Body of pancreas (tissue), 4 donors: ENCODE measurements at places on chromosomes 7 and 10. TPM values are rescaled to one million over a fixed set of nuclear protein-coding genes. Genes with fewer than 3 reads are reported as not detected.

Gene ANK3
- total RNA-seq = 113 TPM

DNA sequence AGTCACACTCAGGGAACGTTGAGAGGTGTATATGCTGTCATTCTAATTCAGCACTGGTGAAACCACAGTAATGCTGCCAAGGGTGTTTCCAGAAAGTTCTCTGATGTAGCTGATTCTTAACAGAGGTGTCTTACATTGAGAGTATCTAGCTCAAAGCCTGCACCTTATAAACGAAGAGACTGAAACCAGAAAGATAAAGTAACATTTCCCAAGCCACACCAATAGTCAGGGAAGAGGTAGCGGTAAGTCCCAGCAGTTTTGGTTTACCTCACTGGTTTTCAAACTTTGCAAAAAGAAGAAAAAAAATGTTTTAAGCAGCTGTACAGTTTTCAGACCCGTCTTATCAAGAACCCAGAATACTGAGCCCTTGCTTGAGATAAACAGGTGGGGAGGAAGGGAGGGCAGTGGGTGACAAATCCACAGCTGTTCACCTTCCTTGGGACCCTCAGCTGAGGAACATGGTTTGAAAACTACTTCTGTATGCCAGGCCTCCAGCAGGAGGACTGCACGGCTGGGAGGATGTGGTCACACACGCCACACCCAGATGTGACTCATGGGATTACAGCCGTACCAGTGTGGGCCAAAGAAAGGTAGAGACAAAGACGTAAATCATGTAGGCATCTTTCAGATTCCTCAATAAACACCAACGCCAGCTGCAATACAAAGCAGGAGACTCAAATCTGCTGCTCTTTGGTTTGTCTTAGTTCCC, 63.9 kb upstream of the GSDME start:
- no peaks in the 10 kb centered on the region for H3K27me3 ChIP-seq
- H3K36me3 ChIP-seq = no peaks in the 10 kb centered on the region
- H3K4me1 ChIP-seq = peaks cover 26% of the 10 kb centered on the region

- no peak for DNase-seq
- no peak overlapping the region for H3K27ac ChIP-seq
- H3K27me3 ChIP-seq = no peaks in the 10 kb centered on the region
- H3K36me3 ChIP-seq = no peaks in the 10 kb centered on the region
- H3K4me1 ChIP-seq = no peaks in the 10 kb centered on the region
Observed at GRCh38 chr7:29641651-29642050, 78.0 kb downstream of the PRR15 start.

DNA sequence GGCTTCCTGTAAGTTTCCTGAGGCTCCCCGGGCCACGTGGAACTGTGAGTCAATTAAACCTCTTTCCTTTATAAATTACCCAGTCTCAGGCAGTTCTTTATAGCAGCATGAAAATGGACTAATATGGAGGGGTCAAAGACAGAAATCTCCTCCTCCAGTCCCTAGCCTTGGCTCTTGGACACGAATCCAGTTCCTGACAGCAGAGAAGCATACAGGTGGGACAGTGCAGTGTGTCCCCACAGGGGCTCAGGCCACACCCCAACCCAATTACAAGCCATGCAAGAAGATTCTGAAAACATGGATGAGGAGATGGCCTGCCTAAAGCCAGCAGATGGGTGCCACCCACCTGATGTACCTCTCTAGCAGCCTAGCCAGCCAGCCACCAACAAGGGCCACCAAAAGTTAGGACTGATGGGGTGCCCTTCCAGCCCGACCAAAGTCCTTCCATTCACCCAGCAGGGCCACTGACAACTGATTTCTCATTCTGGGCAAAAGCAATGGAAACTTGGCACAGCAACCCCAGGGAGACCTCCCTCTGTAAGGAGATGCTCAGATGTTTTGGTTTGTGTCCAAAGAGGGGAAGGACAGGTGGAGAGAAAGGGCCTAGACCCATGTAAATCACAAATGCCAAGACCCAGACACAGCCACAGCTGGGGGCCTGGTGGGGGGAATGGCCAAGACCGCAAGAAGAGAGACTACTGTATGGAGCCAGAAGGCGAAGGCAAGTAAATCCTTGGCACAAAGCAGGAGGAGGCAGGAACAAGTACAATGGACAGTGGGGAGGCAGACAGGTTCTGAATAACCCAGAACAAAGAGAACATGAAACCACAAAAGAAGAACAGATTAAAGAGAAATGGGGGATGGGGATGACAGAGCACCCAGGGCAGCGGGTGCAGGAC, 13.6 kb downstream of the GPRIN2 start:
- no peak overlapping the region for H3K27ac ChIP-seq
- no peaks in the 10 kb centered on the region for H3K36me3 ChIP-seq
- no peaks in the 10 kb centered on the region for H3K27me3 ChIP-seq
- DNase-seq = peak; percentile 11

DNA sequence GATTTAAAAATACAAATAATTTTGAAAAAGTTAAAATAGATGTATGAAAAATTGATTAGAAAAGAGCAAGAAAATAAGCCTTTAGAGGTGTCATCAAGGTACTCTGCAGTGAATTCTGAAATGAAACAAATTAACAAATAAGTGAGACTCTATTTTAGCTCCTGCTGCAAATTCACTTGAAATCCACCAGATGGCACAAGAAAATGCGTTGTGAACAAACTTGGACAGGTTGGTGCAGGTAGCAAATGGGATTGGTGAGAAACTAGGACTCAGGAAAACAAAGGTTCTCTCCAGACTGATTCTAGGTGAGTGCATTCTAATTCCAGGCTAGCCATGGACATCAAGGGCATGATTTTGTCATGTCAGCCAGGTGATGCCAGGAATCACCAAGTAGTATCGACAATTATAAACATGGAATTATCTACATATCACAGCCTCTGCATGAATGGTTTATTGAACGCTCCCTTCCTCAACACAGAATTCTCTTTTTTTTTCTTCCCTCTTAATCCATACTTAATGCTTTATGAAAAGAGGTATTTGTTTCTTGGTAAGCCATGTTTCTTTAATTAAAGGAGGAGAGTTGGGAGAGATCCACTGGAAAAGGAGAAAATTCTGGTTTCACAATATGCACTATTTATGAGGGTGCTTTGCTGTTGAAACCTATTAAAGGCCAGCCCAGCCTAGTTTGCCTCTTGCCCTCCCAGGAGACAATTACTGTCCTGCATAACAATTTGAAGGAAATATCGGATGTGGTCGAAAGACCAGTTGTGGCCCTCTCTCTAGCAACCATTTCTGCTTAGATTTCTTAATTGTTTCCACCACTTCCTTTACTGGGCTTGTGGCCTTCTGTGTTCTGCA, 118.1 kb downstream of the ZNF365 start:
- no peak overlapping the region for H3K27ac ChIP-seq
- no peaks in the 10 kb centered on the region for H3K27me3 ChIP-seq
- no peaks in the 10 kb centered on the region for H3K36me3 ChIP-seq
- H3K4me1 ChIP-seq = no peaks in the 10 kb centered on the region
- no peak overlapping the region for H3K4me3 ChIP-seq

Gene FANK1
- 7.3 TPM for total RNA-seq

GRCh38 chr10:86733260-86733671, 23.2 kb upstream of the BMPR1A start:
- no peaks in the 10 kb centered on the region for H3K4me1 ChIP-seq
- no peaks in the 10 kb centered on the region for H3K27me3 ChIP-seq
- H3K27ac ChIP-seq = no peak overlapping the region

DNA sequence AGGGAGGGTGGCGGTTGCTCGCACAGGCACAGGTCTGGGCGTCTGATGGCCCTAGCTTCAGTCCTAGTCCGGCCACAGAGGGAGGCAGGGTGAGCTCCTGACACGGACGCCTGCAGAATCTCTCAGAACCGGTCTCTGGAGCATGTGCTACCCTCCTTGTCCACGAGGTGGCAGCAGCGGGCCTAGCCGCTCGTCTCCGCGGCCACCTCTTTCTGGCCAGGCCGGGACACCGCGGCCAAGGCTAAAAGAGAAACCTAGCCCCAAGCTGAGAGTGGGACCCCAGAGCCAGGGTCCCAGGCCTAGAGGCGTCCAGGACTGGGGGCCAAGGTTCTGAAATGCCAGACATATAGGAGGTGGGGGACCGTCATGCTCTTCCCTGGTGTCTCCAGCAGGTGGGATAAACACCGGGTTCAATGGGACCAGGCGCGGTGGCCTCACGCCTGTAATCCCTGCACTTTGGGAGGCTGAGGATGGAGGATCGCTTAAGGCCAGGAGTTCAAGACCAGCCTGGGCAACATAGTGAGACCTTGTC, 3.2 kb upstream of the LAT2 start:
- H3K27ac ChIP-seq = no peak overlapping the region
- peaks cover 8% of the 10 kb centered on the region for H3K4me1 ChIP-seq
- DNase-seq = peak; percentile 87
- H3K27me3 ChIP-seq = no peaks in the 10 kb centered on the region
- H3K36me3 ChIP-seq = no peaks in the 10 kb centered on the region
- H3K4me3 ChIP-seq = no peak overlapping the region

Gene CRYGN
- total RNA-seq = not detected

DNA sequence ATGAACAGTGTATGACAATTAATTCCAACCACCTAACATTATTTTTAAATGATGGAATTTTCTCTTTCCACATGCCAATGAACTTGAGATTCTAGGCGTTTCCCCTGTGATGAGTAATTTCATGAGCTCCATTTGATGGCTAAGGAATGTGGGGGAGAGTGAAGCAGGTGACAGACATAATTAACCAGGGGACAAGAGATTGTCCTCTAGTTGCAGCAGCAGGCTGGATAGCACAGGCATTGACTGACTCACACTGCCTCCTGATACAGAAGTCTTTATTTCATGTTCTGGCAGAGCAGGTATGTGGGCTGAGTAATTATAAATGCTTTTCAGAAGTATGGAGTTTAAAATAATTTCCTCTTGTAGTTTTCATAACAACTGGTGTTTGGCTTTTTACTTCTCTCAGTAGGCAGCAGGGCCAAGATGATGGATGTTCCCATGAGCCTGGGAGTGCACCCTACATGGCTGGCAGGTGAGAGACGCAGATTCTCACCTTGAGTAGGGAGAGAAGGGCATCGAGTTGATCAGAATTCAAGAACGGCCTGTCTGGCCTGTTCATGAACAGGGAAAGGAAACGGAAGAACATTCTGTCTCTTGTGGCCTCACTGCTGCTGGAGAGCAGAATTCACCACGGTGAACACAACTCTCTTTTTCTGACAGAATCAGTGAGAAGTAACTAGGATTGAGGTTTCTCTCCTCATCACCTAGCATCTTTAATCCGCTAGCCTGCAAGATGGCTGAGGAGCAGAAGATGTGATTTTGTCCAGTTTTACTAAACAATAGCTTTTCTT, 118.8 kb downstream of the AOAH start:
- H3K36me3 ChIP-seq = no peaks in the 10 kb centered on the region
- no peak for DNase-seq
- H3K27ac ChIP-seq = peak overlapping the region; percentile 27
- no peak overlapping the region for H3K4me3 ChIP-seq
- no peaks in the 10 kb centered on the region for H3K27me3 ChIP-seq
- peaks cover 10% of the 10 kb centered on the region for H3K4me1 ChIP-seq

GRCh38 chr7:16417906-16418305, 3.4 kb downstream of the CRPPA start:
- no peak for DNase-seq
- peaks cover 27% of the 10 kb centered on the region for H3K4me1 ChIP-seq
- no peak overlapping the region for H3K27ac ChIP-seq

DNA sequence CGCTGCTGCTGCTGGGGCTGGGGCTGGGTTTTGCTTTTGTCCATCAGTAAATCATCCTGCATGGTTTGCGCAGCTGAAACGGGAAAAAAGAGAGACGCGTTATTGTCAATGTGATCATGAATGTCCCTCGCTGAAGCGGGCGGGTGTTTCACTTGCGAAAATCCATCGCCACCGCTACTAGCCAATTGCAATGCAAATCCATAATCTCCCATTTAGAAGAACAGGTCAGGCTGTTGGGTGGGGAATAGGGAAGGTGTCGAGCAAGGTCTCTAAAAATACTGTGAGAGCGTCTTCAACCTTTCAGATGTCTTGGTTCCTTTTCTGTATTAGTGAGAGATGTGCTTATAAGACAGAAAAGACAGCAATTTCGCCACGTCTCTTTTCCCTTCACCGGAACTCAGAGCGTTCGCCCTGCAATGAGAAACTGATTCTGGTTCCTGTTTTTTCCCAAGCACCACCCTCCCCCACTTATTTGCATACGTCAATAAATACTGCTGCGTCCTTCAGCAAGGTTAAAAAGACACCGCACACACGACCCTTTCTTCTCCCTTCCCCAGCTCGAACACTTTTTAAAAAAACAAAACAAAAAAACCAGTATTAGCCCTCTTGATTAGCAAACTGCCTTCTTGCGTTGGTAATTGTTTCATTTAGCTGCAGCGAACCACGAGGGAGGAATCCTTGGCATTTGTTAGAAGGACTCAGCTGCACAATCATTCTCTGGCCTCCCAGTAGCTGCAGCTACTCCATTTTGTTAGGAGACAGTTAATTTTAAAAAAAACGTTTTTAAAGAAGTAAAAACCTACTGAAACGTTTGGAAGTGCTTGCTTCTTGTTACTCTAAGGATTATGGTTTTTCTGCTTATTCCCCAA, 50.4 kb downstream of the CPEB3 start:
- DNase-seq = peak; percentile 72
- no peaks in the 10 kb centered on the region for H3K36me3 ChIP-seq
- no peaks in the 10 kb centered on the region for H3K27me3 ChIP-seq

Gene BMPR1A
- 12.2 TPM for total RNA-seq

GRCh38 chr10:114437473-114438292, 33.4 kb upstream of the AFAP1L2 start:
- peaks cover 6% of the 10 kb centered on the region for H3K36me3 ChIP-seq
- no peak overlapping the region for H3K27ac ChIP-seq
- DNase-seq = peak; percentile 26

Gene ADO
- 9.9 TPM for total RNA-seq

Gene ACSM6
- total RNA-seq = 9.6 TPM

DNA sequence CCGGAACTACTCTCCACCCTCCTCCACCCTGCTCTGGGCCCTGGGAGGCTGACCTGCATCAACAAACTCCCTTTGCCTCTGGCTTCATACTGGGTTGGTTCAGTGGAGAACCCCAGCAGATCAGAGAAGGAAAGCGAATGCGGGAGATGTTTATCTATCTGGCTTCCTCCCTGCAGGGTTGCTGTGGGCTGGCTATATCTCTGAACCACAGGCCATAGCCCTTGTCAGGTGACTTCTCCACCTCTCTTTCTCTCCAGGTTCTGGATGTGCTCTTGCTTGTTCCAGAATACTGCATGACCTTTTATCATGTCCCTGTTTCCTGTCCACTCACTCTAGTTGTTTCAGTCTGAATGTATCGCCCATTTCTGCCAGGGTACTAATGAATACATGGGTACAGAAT, 51.7 kb upstream of the IFRD1 start:
- H3K4me1 ChIP-seq = no peaks in the 10 kb centered on the region
- H3K36me3 ChIP-seq = no peaks in the 10 kb centered on the region
- H3K4me3 ChIP-seq = no peak overlapping the region
- H3K27ac ChIP-seq = no peak overlapping the region

DNA sequence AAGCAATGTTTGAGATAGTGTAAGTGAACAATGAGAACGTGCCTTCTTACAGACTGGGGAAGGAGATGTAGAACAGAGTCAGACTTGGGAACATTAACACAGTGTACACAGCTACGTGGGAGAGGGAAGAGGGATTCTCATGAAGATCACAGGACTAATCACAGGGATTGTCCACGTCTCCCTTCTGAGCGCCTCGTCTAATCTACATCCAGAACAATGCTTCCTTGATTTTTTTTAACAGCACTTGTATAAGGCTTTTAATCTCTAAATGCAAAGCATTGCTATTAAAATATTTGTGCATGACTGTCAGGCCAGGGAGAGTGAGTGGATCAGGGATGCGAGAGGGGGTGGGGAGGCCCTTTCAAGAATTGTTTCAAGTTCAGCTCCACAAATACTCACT, 62.7 kb downstream of the MET start:
- no peak for DNase-seq
- H3K27me3 ChIP-seq = no peaks in the 10 kb centered on the region
- peaks cover 34% of the 10 kb centered on the region for H3K4me1 ChIP-seq

Gene ALOX5
- 63.0 TPM for total RNA-seq
